HTR-8/SVneo (cell line): ENCODE measurements at places on chromosomes 5 and 9.

DNA sequence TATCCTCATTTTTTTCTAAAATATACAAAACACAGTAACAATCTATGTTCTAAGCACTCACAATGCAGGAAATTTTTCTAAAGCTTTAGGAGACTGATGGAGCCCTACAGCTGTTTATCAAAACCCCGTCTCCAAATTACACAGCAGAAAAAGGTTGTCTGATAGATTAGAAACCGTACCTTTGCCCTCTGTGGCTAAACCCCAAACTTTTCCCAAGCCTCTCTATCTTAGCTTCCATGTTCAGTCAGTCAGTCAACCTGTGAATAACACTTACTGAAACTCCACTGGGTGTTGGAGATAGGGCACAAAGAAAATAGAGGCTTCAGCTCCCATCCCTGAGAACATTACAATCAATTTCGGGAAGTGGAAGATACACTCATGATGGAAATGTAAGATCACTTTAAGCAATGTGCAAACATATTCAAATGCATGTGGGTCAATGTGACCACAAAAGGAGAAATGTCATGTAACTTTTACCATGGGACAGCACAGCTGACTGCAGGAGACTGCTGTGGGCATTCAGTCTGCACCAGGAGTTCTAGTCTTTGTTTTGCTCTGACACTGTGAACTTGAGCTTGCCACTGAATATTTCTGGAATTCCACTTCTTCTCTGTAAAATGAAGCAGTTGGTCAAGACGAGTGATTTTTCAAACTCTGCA is 279.5 kb upstream of the PIK3R1 start:
- DNase-seq: no peak

DNA sequence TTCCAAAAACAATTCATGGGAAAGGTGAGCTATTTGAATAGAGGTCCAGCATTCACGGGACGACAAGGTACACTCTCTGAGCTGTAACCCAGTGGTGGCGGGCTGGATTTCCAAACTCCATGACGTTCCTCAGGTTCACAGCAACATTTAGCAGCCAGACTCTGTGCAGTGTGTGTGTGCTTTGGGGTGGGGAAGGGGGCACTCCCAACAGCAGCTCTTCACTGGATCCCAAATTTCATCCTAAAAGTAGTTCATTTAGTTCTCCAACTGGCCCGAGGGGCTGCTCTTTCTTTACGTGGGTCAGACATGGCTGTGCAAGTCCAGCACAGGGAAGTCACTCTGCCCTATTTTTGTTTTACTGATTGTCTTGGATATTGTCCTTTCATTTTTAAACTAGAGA is 98.0 kb upstream of the IRX2 start:
- DNase-seq: no peak

DNA sequence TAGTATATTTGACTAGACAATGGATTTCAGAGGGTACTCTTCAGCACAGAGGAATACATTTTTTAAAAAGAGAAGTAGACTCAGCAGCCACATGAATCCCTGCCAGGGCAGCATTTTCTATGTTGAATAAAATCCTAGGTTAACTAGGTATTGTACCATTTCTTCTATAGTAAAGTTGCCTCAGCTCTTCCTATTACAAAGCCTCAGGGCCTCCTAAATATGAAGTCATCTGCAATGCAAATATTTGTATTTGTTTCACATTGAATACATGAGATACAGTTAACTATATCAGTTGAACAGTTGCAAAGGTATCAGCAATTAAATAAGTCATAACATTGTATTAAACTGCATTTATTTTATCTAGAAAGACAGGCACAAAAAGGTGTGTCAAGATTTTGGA is 59.5 kb downstream of the NUDT12 start:
- no peak for DNase-seq

DNA sequence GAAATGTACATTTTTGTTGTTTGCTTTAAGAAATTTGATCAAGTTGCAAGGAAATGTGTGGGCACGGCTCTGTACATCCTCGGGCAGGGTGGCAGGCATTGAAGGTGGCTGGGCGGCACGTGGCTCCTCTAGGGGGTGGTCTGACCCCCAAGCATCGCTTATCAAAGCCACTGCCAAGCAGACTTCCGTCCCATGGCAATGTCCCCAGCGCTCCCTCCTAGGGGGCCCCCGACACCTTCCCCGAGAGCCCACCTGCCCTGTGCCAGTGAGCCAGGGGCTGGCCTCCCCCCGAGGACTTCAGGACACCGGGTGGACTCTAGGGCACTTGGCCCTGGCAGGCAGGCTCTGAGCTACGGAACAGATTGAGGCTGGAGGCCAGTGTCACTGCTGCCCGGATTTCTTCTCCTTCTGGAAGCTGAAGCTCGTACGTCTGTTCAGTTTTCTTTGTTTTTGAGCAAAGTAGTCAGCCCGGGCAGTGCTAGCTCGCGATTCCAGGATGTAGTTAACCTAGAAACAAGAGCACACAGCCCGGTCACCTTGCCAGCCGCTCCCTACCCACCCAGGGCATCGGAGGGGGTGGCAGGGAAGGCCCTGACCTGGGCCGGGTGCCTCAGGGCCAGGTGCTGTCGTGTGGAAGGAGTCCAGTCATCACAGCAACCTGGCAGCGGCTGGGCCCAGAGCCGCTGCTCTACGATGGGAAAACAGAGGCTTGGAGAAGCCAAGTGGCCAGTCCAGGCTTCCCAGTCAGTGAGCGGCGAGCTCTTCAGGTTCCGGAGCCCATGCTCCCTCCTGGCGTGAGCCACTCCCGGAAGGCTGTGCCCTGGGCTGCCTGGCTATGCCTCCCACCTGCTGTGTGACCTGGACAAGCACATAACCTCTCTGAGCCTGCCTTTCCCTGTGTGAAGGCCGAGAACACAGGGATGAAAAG is 177.1 kb downstream of the GAPVD1 start:
- no peak for DNase-seq

DNA sequence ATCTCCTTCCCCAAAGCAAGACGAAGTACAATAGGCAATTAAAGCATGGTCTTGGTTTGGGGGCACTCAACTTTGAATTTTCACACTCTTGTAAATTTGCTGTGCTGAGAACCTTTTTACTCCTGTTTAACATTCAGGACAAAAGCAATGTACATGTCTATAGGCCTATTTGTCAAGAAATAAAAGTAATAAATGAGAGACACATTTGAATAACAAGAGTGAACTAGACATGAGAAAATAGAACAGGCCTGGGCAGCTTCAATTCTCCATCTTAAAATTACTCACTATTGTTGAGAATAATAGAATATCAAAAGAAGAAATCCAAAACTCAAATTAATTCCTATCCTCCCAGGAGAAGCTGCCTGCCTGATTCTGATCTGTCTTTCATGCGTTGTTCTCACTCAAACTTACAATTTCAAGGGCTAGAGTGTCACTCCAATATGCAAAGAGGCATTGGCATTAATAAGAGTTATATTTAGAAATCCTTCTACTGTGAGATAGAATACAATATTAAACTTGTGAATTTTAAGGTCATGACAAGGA is 192.9 kb upstream of the CCNG1 start:
- no peak for DNase-seq

GRCh38 chr5:133121080-133121479 is 69.3 kb downstream of the HSPA4 start:
- DNase-seq: no peak

GRCh38 chr5:32690153-32690552 is 21.0 kb upstream of the NPR3 start:
- DNase-seq: no peak

- peak; percentile 48 for DNase-seq
These were observed 757 bp downstream of the CDC26 start for GRCh38 chr9:113274474-113275156.

GRCh38 chr9:132372177-132373095 is 17.6 kb upstream of the SETX start:
- DNase-seq: peak; percentile 24

- DNase-seq: no peak
These were observed 4.0 kb upstream of the PRRC1 start for GRCh38 chr5:127513408-127513970.

GRCh38 chr5:140734354-140734753 is 34.1 kb downstream of the ZMAT2 start:
- DNase-seq: no peak

- no peak for DNase-seq
These were observed 159.4 kb downstream of the MYO10 start for GRCh38 chr5:16776611-16777251.

- DNase-seq: no peak
These were observed 311.2 kb upstream of the SEMA6A start for GRCh38 chr5:116885825-116886224.

- no peak for DNase-seq
These were observed 20.8 kb upstream of the CKMT2 start for GRCh38 chr5:81212211-81212751.

DNA sequence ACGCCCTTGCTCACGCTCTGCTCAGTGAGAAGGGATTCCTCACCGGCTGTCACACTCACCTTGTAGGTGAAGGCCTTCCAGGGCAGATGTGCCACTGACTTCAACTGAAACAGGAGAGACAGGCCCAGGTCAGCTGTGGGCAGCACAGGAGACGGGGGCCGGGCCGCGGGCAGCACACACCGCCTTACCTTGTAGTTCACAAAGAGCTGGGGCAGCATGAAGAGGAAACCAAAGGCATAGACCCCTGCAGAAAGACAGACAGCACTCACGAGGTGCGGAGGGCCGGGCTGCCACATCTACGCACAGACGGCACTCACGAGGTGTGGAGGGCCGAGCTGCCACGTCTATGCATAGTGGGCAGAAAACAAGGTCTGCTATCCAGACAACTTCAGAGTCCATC is 23.3 kb downstream of the CLPTM1L start:
- no peak for DNase-seq

DNA sequence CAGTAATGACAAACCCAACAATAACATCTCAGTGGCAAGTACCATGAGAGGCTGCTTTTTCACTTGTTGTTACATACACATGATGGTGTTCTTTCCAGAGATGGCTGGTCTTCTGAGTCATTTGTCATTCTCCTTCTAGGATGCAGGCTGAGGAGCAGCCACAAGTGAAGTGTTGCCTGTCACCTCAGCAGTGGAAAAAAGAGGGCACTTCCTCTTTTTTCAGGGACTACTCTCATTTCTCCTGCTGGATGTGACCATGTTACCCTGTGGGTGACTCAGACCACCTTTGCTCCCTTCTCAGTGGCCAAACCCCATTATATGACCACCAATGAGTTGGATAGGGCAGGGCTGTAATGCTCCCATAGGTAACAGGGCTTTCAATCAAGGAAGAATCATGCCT is 587.0 kb upstream of the ADAMTS16 start:
- no peak for DNase-seq

- DNase-seq: no peak
These were observed 28.2 kb downstream of the COL15A1 start for GRCh38 chr9:98971915-98972223.
